Pulmonary artery endothelial cell (primary cell): ENCODE measurements at places on chromosomes 7 and 10. TPM values are rescaled to one million over a fixed set of nuclear protein-coding genes. Genes with fewer than 3 reads are reported as not detected.

TAS2R4 gene
- total RNA-seq: 0.33 and 0.85 TPM in 2 replicates

AEBP1 gene
- 2.6 and 5.4 TPM in 2 replicates for total RNA-seq

TMEM106B gene
- total RNA-seq: 34.0 and 35.9 TPM in 2 replicates

AIFM2 gene
- 5.9 and 6.4 TPM in 2 replicates for total RNA-seq

AMZ1 gene
- total RNA-seq: not detected in 2 replicates

ZNF239 gene
- total RNA-seq: 1.1 and 2.2 TPM in 2 replicates

EN2 gene
- 0.04 TPM in 1 of 2 replicates, not detected in the other for total RNA-seq

LRMDA gene
- 7.2 and 14.6 TPM in 2 replicates for total RNA-seq

IFIT1 gene
- total RNA-seq: 3.6 and 3.8 TPM in 2 replicates

DLD gene
- 61.3 and 83.9 TPM in 2 replicates for total RNA-seq

GNAI1 gene
- total RNA-seq: 4.2 and 10.0 TPM in 2 replicates

PKD2L1 gene
- total RNA-seq: not detected in 2 replicates

PTPRE gene
- 43.3 and 48.0 TPM in 2 replicates for total RNA-seq

SFRP5 gene
- total RNA-seq: not detected in 2 replicates

ENTPD7 gene
- 17.9 and 23.6 TPM in 2 replicates for total RNA-seq

RBM48 gene
- total RNA-seq: 8.4 and 13.1 TPM in 2 replicates

PRR15 gene
- total RNA-seq: 3.2 and 5.8 TPM in 2 replicates

CLCN1 gene
- total RNA-seq: not detected in 2 replicates

CFAP46 gene
- total RNA-seq: 1.1 and 3.0 TPM in 2 replicates

GOLGA7B gene
- under 0.01 TPM in 1 of 2 replicates, not detected in the other for total RNA-seq

IPMK gene
- 10.3 and 11.0 TPM in 2 replicates for total RNA-seq

GDF10 gene
- total RNA-seq: not detected in 2 replicates

NPFFR1 gene
- not detected in 2 replicates for total RNA-seq

FZD1 gene
- 2.6 and 4.7 TPM in 2 replicates for total RNA-seq

ANKRD61 gene
- total RNA-seq: 0.07 TPM in 2 replicates

PRKAR2B gene
- total RNA-seq: 75.2 and 84.7 TPM in 2 replicates

RBP4 gene
- not detected in 2 replicates for total RNA-seq

HIBADH gene
- 41.9 and 43.6 TPM in 2 replicates for total RNA-seq

EPO gene
- total RNA-seq: not detected in 2 replicates
